Fibroblast of the aortic adventitia (primary cell): ENCODE measurements at places on chromosomes 3 and 15.

GRCh38 chr3:89954137-89954536 is 846.7 kb downstream of the EPHA3 start:
- DNase-seq: no peak

GRCh38 chr15:43527802-43528541 is 10.6 kb downstream of the MAP1A start:
- DNase-seq: no peak

GRCh38 chr3:60509471-60509870 is 741.8 kb downstream of the FHIT start:
- DNase-seq: no peak

- DNase-seq: no peak
These were observed 26.9 kb upstream of the ATOSA start for GRCh38 chr15:52706091-52706490.

GRCh38 chr15:87293031-87293430 is 963.5 kb downstream of the NTRK3 start:
- no peak for DNase-seq

DNA sequence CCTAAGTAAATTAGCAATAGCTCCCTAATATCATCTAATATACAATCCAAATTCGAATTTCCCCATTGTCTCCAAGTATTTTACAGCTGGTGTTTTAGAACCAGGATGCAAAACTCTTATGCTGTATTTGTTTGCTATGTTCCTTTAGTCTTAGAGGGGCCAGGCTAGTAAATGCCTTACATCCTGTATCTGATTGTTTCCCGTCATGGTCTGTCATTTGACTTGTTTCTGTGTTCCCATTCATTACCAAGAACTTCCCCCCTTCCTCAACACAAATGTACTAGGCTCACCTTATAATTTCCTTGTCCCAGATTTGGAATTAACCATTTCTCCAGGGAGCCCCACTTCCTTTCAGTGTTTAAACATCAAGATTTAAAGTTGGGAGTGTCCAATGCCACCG is 54.1 kb downstream of the ABTB1 start:
- no peak for DNase-seq

DNA sequence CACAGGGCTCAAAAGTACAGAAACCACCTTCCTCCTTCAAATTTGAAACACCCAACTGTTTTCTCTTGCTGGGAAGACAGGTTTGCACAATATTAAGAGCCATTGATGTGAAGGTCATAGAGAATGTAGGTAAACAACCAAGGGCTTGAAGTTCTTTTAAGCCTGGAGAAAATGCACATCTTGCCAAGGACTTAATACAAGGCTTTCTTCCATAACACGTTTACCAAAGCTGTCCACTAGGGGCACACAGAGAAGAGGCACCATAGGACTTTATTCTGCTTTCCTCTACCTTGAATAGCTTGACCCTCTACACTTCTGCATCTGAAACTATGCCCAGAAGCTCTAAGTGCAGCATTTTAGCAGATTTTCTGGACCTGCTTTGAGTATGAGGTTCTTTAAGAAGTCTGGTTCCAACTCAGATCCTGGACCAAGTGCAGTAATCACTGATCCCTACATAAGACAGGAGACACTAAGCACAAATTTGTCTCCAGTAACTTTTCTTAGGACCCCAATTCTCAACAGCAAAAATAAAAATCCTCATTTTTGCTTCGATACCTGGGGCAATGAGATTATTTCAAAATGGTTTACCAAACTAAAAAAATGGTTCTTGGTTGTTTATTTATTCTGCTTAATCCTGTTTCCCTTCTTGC is 138.0 kb downstream of the FBN1 start:
- DNase-seq: peak; percentile 80

DNA sequence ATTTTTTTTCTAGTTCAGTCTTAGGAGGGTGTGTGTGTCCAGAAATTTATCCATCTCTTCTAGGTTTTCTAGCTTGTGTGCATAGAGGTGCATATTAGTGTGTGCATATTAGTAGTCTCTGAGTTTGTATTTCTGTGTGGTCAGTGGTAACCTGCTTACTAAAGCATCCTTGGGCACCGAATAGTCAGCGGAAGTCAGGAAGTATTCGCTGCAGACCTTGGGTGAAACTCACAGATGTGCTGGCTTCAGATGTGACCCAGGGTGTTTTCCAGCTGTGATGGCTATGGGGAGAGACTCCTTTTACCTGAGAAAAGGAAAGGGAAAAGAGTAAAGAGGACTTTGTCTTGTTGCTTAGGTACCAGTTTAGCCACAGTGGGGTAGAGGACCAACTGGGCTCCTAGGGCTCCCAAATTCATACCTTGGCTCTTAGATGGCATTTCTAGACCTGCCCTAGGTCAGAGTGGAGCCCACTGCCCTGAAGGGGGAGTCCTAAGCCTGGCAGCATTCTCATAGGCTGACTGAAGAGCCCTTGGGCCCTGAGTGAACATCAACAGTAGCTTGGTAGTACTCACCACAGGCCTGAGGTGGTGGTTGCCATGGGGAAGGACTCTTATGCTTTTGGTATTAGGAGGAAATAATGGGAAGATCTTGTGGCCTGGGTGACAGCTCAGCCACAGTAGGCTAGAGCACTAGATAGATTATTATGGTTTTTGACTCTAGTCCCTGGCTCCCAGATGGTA is 286.0 kb upstream of the ZPLD1 start:
- no peak for DNase-seq

DNA sequence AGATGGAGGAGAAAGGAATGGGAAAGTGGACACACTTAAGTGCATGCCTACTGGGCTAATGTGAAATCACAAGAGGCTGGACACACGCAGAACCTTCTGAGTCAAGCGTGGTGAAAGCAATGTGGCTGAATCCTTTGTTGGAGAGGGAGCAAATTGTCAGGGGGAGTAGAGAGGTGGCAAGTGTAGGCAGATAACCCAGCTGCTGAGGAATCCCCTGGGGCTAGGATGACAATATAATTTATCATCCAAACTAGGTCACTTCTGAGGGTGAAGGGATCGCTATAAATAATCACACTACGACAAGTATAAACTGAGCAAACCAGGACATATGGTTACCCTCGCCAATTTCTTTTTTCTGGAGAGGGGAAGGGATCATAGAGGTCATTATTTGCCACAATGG is 28.7 kb downstream of the TAMM41 start:
- DNase-seq: no peak

- DNase-seq: no peak
These were observed 300.1 kb upstream of the C2CD4B start for GRCh38 chr15:62465173-62465572.

DNA sequence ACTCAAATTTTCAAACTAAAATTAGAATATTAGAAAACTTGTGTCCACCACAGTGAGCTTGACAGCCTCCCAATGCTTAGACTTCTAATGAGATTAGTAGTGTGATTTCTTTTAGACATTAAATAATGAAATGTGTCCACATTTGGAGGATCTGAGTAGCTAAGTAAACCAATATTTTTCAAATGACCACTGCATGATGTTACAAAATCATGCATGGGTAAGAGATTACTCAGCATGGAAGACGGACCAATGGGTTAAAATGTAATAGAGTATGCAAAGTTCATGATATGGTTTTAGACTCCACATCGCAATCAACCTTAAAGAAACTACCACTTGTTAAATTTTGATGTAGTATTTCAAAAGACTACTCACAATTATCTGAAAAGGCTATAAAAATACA is 130.6 kb downstream of the IMPG2 start:
- peak; percentile 40 for DNase-seq
